ENCODE measurements at places on chromosomes 2 and 18.

DNA sequence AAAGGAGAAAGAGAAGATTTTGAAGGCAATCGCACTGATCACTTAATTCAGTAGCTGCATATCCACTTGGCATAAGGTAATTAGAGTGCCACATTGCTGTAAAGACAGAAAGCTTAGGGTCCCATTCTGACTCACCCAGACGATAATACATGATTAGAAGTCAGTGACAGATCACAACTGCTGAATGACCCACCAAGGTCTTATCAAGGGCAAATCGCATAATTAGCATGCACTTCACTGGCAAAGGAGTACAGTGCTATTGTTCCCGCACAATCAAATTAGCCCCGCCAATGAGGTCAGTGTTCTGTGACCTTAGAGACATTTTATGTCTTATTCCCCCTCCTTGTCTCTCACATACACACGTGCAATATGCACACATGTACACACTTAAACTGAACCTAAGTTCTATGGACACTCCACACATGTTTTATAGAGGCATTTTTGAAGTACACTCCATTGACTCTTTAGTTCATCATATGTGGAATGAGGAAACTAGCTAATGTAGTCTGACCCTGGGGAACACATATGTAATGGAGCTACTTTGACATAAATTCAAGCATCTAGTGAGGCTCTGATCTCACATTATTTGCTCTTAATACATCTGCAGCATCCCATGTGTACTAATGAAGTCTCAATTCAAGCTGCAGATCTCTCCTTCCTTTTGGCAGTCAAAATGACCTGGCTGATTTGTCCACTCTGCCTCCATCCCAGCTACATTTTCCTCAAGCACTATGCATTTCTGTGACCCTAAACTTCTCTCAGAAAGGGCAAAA, 673.8 kb upstream of the FANCL start:
- no peak for DNase-seq

- peak; percentile 50 for DNase-seq
Observed at GRCh38 chr2:72745679-72746368, 80.0 kb downstream of the EXOC6B start.

DNA sequence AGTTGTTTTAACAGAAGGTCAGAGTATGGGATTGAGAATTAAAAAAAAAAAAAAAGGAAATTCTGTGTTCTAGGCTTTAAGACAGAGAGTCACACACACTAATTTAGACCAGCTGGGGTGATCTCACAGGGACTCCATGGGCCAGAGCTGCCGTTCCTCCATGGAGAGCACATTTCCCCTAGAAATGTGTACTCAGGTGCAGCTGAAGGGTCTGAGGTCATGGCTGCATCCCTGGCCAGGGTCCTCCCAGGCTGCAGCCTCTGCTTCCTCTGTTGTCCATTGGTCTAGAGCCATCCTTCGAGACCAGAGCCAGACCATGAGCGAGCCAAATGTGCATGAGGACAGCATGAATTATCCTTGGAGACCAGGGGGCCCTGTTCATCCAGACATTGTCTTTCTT, 190.1 kb upstream of the TNP1 start:
- DNase-seq: no peak

DNA sequence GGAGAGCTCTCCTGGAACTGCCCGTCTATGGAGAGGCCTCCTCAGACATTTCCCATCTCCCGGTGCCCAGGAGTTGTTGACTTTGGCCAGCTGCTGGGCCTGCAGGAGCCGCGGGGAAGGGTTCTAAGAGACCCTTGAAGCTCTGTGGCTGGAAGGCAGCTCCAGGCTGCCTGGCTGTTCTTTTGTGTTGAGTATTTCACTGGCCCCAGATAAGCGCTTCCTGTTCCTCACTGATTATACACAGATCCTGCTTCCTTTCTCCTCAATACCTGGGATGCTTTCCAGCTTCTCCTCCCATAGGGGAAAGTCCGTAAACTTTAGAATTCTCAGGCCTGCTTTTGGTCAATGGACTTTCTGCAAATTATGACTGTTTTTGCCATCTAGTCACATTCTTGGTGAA, 57.8 kb downstream of the TGOLN2 start:
- no peak for DNase-seq

- no peak for DNase-seq
Observed at GRCh38 chr2:85668009-85668856, at the start of gene SFTPB. TSS of gene SFTPB (minus strand) at chr2:85668199. CDS start at chr2:85668183, 16 bp downstream.
